Activated CD4-positive, alpha-beta T cell treated with anti-CD3 and anti-CD28 coated beads, Interleukin-2, amount 50 U/mL, for 24 hours (primary cell): ENCODE measurements at places on chromosomes 5 and 9.

- DNase-seq, result no peak
Measured at GRCh38 chr5:7074176-7074575, 321.8 kb upstream of the ADCY2 start.

DNA sequence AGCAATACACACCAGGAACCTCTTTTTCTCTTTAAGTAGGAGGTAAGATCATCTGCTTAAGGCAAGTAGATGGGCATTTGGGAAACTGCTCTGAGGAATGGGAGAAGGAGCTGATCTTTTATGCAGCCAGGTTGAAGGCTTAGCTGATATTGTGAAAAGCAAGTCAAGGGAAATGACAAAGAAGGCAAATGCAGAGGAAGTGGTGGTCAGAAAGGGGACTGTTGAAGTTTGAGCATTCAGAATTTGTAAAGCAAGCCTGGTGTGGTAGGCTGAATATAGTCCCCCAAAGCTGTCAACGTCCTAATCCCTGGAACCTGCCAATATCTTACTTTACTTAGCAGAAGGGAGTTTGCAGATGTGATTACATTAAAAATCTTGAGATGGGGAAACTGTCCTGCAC is 128.9 kb downstream of the ADAMTS12 start:
- no peak for DNase-seq

- DNase-seq, result no peak
Measured at GRCh38 chr9:36842560-36843530, 191.2 kb downstream of the PAX5 start.

GRCh38 chr9:100206899-100207298 is 107.9 kb downstream of the INVS start:
- no peak for DNase-seq

- no peak for DNase-seq
Measured at GRCh38 chr5:178338750-178339144, 106.1 kb upstream of the PHYKPL start.

GRCh38 chr9:135976531-135976930 is 15.4 kb upstream of the UBAC1 start:
- DNase-seq, result no peak

DNA sequence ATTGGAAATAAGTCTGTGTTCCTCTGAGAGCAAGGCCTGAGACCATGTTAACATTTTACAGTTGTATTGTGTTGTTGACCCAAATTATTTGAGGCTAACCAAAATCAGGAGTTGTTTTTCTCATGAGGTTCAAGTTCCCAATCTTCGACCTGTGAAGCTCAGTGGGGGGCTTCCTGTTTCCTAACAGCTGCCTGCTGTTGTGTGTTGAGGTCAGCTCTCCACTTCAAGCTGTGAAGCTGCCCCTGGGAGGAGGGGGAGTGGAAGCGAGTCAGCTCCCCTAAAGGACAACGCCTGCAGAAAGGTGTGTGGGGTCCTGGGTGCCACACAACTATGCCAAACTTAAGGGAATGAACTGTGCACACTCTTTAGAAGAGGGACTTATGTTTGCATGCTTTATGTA is 295.5 kb downstream of the IRX1 start:
- no peak for DNase-seq

- DNase-seq, result no peak
Measured at GRCh38 chr9:137000177-137000930, 4.0 kb upstream of the CLIC3 start.

DNA sequence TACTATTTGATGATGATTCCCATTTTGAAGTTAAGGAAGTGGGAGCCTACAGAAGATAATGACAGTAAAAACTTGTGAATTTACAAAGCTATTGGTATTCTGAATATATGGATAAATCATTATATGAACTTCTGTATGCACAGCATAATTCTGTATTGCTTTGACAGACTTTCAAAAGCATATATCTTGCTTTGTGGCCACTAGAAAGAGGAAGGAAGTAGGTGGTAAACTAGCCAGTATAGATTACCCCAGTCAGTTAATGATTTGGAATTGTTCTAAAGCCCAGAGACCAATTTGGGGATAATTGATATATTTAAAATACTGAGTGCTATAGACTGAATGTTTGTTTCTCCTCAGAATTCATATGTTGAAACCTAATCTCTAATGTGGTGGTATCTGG is 53.0 kb downstream of the NR2F1 start:
- no peak for DNase-seq
